ENCODE measurements at places on chromosomes 2 and 18.

GRCh38 chr2:101699755-101700461 is 2.4 kb downstream of the MAP4K4 start:
- DNase-seq = no peak

- DNase-seq = no peak
Measured at GRCh38 chr2:199085261-199085660, 372.5 kb downstream of the SATB2 start.

GRCh38 chr2:102063941-102064678 is 72.3 kb downstream of the IL1R2 start:
- DNase-seq = peak; percentile 12

DNA sequence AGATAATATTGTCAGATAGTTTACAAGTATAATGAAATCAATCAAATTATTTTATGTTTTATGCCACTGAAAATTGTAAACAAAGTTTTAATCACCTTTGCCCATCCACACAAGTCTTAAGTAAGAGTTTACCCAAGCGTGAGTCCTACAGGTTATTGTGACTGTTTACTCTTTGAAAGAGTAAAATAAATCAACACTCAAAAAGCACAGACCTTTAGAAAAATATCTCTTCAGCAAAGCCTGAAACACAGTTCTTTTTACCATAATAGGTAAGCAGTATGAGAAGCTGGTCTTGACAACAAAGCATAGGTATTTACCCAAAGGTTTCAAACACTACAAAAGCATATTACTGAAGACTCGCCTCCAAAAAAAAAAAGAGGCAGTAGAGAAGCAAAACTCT is 3.7 kb downstream of the ROCK2 start:
- DNase-seq = no peak

GRCh38 chr18:55878224-55878623 is 290.2 kb upstream of the TCF4 start:
- no peak for DNase-seq

GRCh38 chr18:35042389-35043071 is 1.3 kb downstream of the MAPRE2 start:
- no peak for DNase-seq

DNA sequence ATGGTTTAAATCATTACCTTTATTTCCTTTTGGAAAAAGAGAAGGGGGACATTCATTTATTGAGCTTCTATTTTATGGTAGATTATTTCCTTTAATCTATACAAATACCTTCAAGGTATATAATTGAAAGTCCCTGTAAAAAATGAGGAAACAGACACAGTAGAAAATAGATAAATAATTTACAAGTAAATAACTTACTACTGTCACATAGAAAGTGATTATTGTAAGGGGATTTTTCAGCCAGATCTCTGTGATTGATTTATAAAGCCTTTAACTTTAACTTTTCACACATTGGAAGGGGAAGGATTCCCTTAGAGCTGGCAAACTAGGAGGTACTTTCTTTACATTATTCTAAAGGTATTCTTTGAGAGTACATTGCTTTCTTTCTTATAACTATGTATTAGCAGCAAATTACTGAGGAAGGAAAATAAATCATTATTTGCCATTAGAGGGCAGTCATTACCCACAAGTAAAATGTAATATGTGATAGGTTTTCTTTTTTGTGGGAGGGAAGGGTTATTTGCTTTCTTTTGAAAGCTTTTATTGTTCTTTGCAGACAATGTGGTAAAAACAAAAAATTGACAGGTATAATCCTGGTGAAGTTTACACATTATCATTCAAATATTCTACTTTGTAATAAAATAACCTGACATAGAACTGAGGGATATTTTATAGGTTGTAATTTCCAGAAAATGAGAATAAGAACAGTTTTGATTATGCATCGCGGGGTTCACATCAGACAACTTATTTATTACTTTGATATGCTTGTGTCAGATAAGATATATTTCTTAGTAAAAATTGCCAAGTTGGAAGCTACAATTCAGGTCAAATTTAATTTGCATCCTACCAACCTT is 24.8 kb upstream of the RPE start:
- DNase-seq = no peak

GRCh38 chr18:49322765-49323490 is 137.5 kb downstream of the DYM start:
- no peak for DNase-seq

DNA sequence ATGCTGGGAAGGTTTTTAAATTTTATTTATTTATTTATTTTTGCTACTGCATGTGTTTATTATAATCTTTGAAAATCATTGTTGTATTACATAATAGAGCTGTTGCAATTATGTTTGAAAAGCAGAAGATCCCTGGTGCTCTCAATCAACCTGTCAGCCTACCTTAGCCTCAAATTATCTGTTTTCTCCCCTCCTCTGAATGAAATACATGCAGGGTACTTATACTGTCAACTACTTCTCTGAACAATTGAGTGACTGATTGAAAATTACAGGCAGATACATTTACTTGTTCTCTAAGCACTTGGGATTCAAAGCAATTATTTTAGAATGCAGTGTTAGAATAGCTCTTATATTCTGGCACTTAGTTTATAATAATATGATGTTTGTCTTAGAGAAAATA is 8.1 kb downstream of the KYNU start:
- DNase-seq = no peak

- DNase-seq = no peak
Measured at GRCh38 chr2:218081695-218082094, 12.6 kb downstream of the RUFY4 start.

DNA sequence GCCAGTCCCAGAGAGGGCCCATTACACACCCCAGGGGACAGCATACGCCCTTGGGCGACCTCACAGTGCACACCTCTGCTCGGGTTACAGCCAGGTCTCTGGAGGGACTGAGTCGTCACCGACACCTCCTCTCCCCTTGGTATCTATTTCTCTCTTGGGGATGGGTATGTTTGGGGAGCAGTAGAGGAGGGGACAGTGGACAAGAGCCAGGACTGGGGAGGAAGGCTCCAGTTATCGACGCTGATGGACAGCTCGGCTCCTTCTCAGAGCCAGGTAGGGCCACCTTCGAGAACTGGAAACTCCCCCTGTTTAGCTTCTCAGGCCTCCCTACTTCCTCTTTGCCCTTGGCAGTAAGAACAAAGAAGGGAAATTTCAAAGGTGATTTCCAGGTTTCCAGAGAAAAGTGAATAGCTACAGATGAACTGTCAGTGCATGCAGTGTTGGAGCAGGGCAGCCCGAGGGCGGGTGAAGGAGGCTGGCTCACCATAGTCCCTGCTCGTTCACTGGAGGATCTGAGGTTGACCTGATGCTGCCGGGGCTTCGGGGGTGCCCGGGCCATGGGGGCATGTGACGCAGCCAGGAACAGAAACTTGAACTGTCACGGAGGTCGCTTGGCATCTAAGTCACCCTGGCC is 4.4 kb upstream of the SEMA4C start:
- no peak for DNase-seq

DNA sequence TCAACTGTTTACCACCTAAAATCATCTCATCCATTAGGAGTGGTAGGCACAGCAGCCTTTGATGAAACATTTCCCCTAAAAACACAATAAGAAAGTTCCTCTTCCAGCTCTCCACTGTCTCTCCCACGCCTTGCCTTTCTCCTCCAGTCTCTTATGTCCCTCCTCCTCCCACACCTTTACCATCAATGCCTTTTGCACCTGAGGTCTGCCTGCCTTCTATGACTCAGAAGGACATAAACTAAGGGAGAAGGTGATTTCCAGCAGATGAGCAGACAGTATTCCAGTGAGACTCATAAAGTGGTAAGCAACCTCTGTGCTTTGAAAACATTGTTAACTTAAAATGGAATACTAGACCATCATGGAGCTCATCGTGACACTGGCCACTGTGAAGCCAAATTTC is 34.2 kb upstream of the NDUFV2 start:
- DNase-seq = no peak

GRCh38 chr2:240441993-240442411 is 6.5 kb downstream of the GPC1 start:
- DNase-seq = no peak

DNA sequence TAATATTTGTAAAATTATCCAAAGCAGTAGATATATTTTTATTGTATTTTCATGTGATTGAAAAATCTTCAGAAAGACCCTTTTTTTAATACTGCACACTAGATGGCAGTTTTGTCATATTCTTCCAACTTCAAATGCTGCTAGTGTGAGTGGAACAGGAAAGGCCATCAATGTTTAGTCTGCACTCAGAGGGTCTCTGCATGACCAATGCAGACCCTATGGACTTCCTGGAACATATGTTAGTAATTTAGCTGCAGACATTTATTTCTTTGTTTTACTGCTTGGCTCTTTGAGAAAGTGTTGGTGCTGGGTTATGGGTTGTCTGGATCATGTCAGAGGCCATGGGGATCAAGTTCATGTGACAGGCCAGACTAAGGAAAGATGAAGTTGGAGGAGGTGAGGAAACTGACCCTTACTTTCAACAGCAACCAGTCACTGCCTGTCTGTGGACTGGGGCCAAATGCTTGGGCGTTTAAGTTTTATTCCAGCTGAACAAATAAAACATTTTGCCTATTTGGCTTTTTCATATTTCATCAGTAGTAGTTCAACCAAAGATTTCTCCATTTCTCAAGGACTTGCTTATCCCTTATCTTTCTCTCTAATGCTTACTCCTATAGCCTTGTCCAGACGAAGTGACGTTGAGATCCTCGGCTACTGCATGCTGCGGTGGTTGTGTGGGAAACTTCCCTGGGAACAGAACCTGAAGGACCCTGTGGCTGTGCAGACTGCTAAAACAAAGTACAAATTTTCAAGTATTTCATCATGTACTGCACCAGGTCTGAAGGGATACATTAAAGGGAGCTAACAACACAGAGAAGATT is 84.8 kb downstream of the VRK2 start:
- DNase-seq = no peak

DNA sequence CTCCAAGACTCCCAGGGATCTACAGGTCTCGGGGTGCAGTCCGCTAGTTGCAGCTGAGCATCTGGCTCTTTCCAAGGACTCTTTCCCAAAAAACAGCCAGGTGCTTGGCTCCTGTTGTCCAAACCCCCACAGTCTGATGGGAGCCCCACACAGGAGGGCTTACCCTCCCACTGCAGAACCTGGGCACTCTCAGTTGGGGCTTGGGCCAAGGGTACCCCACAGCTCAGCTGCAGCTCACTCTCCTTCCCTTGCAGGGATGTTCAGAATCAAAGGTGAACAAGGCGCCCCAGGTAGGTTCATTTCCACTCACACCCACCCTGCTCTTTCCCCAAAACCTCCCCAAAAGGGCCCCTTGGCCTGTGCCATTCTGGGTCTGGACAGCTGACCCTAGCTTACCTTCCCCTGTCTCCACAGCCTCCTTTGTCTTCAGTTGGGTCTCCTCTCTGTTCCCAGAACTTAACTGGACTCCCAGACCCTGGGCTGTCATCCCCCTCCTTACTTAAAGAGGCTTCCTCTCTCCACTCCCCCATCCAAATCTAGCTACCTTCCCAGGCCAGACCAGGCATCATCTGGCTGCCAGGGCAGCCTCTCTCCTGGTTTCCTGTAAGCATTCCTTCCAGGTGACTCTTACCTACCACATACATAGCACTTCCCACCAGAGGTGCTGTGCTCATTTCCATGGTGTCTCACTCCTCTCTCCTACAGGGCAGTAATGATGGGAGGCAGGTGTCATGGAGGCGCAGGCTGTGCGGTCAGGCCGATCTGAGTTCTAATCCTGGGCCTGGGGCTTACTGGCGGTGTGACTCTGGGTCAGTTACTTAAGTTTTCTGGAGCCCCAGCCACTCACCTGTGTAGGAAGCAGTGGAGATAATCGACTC is 29.5 kb downstream of the MARCO start:
- no peak for DNase-seq

GRCh38 chr2:74772046-74772445 is 61.9 kb upstream of the HK2 start:
- no peak for DNase-seq

- no peak for DNase-seq
Measured at GRCh38 chr2:215680605-215681598, 245.0 kb upstream of the FN1 start.

DNA sequence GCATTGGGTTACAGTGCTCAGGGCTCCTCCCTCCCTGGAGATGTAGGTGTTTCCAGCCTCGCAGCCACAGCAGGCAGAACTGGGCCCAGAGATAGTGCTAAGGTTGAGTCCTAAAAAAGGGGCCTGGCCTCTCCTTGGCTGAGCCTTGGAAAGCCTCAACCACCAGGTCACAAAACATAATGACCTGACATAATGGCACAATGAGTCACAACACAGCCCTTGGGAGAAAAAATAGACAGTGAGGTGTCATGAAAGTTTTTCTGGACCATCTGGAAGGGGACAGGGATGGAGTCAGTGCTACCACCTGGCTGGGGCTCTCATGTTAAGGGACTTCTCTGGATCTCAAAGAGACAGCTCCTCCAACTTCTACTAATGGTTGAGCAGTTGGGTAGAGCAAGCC is 92.4 kb upstream of the LCLAT1 start:
- no peak for DNase-seq

DNA sequence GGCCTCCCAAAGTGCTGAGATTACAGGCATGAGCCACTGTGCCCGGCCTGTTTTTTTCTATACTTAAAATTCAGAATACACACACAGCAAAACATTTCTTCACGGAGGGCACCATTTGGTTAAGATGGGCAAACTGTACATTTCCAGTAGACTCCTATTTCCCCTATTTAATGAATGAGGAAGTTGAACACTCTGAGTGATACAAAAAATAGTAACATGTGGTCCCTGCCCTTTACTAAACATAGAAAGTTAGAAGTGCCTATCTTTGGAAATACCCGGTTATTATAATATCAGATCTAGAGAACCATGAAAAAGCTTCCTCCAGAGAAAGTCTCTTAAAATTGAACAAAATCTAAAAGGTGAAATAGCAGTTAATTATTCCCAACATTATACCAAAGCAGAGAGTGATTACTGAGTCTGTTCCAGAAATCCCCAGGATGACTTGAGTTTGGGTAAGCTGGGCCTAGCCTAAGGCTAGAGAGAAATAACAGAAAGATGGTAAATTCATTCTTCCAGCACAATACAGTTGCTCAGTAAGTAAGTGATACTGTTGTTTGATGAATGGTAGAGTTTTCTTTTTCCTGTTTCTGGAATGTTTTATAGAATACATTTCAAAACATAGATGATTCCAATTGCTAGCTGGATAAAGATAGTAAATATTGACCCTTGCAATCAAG is 23.3 kb upstream of the RMC1 start:
- DNase-seq = no peak

DNA sequence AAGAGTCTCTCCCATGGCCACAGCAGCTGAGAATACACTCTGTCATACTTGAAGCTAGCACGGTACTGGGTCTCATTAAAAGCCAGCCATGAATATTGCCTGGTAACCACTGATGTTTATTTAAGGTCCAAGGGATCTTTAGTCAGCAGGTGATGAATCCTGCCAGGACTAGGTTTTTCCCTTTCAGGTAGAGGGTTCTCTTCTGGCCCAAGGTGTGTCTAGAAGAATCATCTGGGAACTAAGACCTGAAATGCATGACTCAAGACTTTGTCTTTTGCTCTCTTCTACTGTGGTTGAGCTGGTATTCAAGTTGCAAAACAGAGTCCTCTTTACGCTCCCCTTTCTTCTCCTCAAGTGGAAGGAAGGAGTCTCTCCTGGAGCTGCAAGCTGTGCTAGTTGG is 400.5 kb upstream of the FSIP2 start:
- no peak for DNase-seq

DNA sequence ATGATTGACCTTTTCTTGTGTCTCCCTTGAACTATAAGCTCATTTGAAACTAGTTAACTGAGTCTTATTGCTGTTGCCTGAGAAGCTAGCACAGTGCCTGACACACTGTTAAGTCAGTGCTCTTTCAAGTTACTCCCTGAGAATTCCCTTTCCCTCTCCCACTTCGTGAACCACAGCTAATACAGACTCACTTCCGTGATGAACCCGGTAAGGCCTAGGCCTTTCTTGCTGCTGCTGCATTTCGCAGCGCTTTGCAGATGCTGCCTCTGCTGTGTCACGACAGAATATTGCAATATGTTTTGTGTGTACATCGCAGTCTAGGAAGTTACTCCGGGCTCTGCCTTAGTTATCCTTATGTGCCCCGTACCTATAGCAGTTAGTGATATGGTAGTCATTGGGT is 42.8 kb downstream of the LIMS1 start:
- no peak for DNase-seq
